ENCODE measurements at places on chromosomes 4 and X.

DNA sequence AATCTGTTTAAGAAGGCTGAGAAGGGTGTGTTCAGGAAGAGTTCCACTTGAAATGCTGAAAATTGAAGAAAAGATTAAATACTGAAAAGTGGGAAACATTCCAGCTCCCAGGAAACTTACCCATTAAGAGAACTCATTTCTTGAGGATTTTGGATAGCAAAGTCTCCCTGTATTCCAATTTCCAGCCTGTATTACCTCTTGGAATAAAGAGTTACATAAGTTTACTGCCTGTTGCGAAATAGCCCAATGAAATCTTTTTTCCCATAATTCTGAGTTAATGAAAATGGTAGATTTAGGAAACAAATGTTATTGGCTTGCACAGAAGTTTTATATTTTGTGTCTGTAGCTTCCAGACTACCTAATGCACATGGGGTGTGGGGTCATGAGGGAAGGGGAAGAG, 12.0 kb downstream of the NHSL2 start:
- no peak for DNase-seq

- DNase-seq: no peak
Observed at GRCh38 chr4:138398322-138398721, 156.2 kb upstream of the SLC7A11 start.

DNA sequence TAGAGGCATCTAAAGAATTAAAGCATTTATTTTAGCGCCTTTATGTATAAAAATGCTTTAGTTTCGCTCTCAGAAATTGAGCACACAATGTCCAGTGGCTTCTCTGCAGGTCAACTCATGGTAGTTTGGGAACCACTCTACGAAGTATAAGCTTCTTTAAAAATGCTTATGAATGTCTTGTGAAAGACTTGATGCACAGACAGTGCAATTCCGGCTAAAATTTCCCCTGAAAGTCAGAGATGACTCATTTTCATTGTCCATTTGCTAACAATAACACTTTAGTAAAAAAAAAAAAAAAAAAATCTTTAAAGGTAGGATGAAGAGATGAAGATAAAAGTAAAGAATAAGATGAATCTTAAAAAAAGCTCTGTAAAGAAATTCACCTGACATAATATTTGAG, 117.2 kb downstream of the PDHA2 start:
- DNase-seq: no peak

DNA sequence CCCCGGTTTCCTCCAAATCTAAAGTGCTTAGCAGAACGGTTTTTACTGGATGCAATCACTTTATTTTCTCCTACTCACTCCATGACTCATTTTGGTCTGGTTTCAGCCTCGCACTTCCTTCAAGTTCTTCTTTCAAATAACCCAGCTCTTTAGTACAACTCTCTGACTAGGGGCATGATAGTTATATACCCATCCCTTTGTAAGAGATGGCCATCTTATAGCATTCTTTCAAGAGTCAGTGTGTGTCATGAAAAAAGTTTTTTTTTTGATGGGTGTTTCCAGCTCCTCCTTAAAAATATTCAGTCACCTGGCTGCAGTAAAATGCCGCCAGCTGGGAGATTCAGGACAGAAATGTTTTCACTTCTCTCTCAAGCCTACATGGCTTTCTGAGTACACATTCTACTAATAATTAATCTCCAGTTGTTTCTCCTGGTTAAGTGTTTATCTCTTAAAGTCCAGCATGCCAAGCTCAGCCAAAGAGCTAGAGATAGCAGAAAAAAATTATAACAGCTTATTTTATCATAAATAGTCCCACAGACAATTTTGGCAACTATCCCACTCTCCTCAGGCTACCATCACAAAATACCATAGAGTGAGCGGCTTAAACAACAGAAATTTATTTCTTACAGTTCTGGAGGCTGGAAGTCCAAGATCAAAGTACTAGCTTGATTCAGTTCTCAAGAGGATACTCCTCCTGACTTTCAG, 139.3 kb downstream of the GASK1B start:
- no peak for DNase-seq

DNA sequence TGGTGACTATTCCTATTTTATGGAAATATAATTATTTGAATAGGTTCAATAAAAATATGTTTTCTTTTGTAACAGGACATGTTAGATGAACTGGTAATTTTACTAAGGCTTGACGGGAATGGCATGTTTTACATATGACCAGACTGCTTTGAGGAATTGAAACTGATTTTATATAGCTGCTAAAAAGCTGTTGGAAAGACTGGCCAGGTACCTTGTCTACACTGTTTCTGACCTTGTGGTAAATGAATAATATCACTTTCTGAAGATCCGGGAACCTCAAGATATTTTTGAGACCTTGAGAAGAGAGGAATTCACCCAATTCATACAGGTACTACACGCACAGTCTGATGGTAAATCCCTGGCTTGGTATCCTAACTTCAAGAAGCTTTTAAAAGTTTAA, 42.1 kb upstream of the USP46 start:
- DNase-seq: no peak

- no peak for DNase-seq
Observed at GRCh38 chr4:158450741-158451140, 70.9 kb upstream of the RXFP1 start.

DNA sequence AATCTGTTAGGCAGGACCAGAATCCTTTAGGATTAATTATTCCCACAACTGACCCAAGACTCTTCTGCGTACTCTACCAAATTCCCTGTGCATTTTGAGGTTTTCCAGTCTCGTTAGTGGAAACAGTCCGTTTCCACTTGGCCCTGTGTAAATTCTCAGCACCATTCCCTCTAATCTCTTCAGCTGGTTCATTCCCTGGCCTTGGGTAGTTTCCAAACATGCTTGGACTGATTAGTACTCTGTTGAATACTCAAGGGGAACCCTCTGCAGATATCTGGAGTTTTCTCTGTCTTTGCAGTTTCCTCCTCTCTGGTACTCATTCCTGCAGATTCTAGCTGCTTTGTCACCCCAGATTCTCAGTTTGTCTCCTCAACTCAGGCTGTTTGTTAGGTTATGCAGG, 80.4 kb downstream of the ZFX start:
- no peak for DNase-seq

- DNase-seq: no peak
Observed at GRCh38 chr4:90328558-90328957, 201.4 kb downstream of the CCSER1 start.

DNA sequence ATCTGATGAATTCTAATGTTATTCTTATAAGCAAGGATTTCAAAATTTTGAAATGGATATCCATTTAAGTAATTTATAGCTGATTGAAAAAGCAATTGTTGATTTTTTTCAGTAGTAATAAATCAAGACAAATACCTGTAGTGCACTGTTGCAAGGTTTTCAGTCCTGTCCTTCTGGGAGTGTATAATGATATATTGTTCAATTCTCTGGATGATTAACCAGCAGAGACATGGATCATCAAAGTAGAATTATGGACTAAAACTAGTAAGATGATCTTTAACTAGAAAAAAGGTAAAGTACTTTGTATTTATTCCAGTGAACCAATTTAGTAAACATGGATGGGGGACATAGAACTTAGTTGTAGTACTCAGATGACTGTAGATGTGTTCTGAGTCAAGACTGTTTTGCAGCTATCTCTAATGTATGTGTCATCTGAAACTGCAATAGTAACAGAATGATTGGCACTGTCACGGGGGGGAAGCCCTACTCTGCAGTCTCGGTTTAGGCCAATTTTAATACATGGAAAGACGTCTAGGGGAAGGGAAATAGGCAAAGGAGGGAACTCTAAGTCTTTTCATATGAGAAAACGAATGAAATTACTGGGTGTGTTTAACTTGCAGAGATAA, 121.9 kb downstream of the GLRA3 start:
- no peak for DNase-seq

GRCh38 chr4:158754385-158755180, 14.2 kb upstream of the FNIP2 start:
- DNase-seq: no peak

- no peak for DNase-seq
Observed at GRCh38 chr4:179307297-179308136, 1865.3 kb upstream of the AGA start.

DNA sequence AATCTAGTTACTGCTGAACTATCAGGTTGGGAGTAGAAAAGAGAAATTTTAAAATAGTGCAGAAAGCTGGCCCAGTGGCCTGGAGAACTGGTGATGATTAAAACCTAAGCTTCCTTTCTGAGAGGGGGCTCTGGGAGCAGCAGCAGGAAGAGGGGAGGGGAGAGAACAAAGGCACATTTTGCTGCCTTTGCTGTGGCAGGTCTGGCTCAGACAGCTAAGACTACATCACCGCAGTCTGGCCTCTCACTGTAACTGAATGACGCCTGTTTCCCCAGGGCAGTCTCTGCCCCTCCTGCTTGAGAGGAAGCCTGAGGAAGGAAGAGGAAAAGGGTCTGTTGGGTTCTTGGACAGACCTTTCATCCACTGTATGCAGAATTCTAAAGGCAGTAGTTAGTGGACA, 148.5 kb downstream of the FRAS1 start:
- DNase-seq: no peak

GRCh38 chr4:164136180-164136616, 617.7 kb upstream of the SMIM31 start:
- DNase-seq: no peak

- no peak for DNase-seq
Observed at GRCh38 chrX:49129427-49129826, 5.9 kb upstream of the GPKOW start.

DNA sequence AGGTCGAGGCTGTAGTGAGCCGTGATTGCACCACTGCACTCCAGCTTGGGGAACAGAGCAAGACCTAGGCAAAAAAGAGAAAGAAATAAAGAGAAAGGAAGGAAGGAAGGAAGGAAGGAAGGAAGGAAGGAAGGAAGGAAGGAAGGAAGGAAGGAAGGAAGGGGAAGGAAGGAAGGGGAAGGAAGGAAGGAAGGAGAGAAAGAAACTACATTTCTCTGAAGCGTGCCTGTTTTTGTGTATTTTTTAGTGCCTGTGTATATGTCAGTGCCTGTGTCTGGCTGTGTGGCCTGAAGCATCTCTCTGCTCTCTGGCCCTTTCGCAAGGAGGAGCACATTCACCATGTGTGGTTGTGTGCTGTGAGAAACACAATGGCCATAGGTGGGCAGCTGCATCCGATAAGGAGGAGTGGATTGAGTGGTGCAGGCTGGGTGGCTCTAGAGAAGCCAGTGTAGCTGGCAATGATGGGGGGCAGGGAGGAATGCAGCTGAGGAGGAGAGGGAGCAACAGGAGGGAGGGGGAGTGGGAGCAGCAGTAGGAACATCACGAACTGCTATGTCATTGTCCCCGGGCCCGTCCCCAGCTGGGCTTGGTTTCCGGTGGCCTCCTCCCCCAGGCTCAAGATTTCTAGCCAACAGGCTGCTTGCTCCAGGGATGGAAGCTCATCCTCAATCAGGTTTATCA, 11.4 kb downstream of the SYN1 start:
- DNase-seq: no peak

DNA sequence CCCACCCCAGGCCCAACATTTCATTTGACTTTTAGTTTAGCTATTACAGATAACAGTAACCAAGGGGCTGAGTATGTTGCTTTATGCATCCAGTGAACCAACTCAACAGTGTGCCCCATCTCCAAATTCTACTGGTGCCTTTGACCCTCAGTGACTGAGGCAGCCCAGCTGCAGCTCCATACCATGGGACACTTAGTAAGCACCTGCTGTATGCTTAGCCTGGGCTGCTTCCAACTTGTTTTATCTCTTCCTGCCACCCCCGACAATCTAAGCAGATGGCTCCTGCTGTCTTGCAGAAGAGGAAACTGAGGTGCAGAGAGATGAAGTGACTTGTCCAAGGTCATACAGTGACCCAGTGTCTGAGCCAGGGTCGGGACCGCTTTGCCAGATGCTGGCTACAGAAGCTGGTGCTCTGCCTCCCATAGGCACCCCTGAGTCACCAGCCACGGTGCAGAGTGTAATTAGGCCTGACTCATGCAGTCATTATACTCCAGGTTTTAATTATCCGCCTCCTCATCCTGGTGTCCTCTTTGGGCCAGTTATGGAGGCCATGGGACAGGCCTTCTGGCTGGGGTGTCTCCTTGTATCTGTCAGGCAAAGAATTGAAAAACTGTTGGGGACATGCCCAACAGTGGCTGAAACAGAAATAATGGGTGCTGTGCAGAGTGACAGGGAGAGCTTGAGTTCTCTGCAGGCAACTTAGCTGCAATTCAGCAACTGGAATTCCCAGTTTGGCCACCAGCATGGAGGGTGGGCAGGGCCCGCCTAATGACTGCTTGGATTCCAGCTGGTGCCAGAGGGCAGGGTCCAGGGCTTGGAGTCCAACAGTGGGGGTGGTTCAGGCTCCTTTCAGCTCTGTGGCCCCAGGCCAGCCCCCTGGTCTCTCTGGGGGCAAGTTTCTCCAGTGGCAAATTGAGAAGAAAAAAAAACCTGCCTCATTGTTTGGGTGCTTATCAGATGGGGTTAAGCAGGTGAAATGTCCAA, 8.2 kb upstream of the GPR78 start:
- DNase-seq: no peak

DNA sequence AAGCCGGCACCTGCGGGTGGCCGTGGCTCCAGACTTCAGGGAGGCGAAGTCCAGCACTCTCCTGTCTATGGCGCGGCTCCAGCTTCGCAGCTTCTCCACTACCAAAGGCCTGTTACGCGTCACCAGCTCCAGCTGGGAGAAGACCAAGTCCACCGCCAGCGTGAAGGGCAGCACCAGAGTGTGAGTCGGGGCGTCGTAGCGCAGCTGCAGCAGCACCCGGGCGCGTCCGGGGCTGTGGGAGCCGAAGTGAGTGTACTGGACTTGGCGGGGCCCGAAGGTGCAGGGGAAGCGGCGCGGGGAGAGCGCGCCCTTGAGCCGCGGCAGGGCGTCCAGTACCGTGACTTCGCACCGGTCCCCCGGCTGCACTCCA, 444 bp downstream of the FREM3 start:
- no peak for DNase-seq

- no peak for DNase-seq
Observed at GRCh38 chr4:2075987-2076907, 17.1 kb downstream of the NAT8L start.

DNA sequence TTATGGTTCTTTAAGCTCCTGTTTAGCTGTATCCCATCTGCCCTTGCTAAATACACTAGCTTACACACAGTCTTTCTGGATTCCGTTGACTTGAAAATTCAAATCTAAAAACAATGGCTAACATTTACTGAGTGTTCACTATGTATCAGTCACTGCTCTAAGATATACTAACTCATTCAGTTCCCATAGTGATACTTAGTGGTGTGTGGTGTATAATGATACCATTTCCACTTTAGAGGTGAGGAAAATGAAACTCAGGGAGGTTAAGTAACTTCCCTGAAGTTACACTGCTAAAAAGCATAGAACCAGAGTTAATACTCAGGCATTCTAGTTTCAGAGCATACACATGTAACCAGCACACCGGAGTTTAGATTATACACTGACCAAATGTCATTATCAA, 762.0 kb downstream of the GRID2 start:
- no peak for DNase-seq

DNA sequence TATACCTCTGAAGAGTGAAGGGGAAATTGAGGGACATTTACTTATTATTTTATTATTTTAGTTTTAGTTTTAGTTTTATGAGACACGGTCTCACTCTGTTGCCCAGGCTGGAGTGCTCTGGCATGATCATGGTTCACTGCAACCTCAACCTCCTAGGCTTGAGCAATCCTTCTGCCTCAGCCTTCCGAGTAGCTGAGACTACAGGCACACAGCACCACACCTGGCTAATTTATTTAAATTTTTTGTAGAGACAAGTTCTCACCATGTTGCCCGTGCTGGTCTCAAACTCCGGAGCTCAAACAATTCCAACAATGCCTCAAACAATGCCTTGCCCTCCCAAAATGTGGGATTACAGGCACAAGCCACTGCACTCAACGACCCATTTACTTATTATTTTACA, 68.4 kb upstream of the BMP2K start:
- DNase-seq: no peak

GRCh38 chr4:151921386-151921785, 160.6 kb upstream of the GATB start:
- DNase-seq: no peak

All from T-cell (primary cell).